ENCODE measurements at places on chromosomes 1 and 21. TPM values are rescaled to one million over a fixed set of nuclear protein-coding genes. Genes with fewer than 3 reads are reported as not detected.

LRRC38 gene
- 0.15 TPM for total RNA-seq

TPTE gene
- total RNA-seq = not detected

SAMD13 gene
- 1.7 TPM for total RNA-seq

VASH2 gene
- total RNA-seq = 1.0 TPM

FRRS1 gene
- 3.3 TPM for total RNA-seq

OR14K1 gene
- not detected for total RNA-seq

TFF1 gene
- total RNA-seq = not detected
